ENCODE measurements at places on chromosomes 2 and 18.

GRCh38 chr2:95005726-95006125 is 19.8 kb upstream of the MAL start:
- no peak for DNase-seq

DNA sequence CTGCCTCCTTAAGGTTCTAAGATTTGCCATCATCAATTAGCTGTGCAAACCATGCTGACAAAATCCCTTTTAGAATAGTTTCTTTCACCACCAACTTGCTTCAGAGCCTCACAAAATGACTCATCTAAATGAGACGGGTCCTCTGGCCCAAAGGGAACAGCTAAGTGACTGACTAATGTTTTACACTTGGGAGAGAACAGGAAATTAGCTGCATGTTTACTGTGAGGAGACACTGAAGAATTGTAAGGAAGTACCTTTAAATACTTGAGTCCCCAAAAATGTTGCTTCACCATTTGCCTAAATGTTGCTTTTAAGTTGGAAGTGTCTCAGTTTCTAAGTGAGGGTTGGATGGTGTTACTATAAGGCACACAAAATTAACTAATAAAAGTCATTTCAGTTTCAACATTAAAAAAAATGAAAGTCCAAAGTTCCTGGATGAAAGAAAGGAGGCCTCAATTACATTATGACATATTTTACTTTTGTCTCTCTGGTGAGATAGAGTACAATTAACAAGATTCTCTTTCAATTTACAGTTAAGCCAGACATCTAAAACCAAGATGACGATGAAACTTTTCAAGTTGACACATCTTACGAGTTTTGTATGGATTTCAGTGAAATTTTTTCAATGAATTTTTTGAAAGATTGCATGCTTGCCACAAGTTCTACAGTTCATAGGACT is 229.1 kb upstream of the FN1 start:
- DNase-seq, result no peak

- DNase-seq, result no peak
Measured at GRCh38 chr2:197877038-197877437, 72.6 kb downstream of the PLCL1 start.

- DNase-seq, result no peak
Measured at GRCh38 chr2:129896226-129897100, 83.0 kb upstream of the RAB6C start.

GRCh38 chr2:223905996-223906395 is 39.1 kb downstream of the WDFY1 start:
- no peak for DNase-seq

DNA sequence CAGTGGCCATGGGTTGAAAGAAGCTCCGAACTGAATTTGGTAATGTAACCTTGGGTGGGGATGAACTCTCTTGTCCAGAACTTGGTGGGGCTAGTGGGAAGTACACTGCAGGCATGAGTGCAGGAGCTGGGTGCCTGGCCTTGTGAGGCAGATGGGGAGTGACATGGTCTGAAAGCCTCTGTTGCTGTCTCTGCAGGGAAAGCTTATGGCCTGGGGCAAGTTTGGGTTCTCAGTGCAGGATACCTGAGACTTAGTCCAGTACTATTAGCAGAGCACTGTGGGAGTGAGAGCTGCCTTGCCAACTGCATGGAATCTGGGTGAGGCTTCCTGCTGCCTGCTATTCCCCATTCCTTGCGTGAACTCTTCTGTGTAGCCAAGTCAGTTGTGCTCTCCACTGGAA is 1620.9 kb upstream of the NXPH2 start:
- DNase-seq, result no peak

GRCh38 chr18:51196118-51196810 is 1.2 kb downstream of the MEX3C start:
- DNase-seq, result peak; percentile 24

DNA sequence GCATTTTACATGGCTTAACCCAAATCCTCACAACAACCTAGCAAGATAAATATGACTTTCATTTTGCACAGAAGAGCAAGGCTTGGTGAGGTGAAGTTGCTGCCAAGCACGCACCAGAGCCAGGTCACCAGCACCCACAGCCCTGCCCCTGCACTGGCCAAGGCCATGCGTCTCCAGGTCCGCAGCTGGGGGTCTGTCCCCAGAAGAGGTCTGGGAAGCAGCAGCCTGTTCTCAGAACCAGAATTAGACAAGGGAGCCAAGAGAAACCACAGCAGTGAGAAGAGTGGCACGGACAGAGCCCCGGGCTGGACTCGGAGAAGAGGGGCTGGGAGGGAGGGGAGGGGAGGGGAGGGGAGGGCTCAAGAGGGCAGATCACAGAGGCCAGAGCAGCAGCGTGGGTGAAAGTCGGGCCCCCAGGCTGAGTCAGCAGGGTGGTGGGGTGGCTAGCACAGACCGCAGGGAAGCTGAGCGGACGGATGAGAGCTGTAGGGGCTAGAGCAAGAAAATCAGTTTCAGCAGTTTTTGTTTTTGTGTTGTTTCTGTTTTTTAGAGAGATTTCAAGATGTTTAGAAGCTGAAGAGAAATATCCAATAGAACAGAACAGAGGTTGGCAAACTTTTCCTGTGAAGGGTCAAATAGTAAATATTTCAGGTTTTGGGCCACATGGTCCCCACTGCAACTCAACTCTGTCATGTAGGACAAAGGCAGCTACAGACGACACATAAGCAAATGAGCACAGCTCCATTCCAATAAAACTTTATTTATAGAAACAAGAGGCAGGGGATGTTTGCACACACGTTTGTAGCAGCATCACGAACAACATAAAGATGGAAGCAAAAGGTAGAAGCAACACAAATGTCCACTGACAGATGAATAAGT is 7.4 kb upstream of the MTERF4 start:
- no peak for DNase-seq

DNA sequence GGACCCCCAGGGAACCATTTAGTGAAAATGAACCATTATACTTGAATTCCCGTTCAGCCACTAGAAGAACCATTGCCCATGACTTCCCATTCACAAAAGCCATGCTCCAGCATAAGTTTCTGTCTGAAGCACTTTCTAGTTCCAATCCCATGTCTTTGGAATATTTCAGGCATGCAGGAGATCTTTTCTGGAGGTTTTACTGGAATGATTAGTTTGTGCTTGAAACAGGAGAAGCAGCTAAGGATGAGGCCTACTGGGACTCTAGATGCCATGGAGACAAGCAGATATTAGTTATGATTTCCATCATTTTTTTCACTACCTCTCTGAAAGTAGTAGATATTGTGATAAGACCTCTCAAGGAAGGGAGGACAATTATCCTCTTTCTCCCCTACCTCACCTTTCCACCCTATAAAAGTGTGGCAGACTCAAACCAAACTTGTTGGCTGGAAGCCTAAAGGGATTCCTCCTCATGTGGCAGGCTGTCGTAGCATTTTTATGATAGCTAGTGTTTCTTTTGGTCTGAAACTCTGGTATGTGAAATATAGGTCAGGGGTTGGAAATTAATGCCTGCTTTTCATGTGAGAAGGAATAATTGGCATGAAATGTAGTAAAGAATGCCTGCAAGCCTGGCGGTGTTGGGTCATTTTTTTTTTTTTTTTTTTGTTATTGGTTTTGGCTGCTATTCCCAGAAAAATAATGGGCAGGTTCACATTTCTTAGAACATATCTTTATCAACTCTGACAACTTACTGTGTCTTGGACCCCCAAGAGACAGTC is 29.3 kb upstream of the MMADHC start:
- DNase-seq, result no peak

All from NCI-H1092 (cell line).